ENCODE measurements at places on chromosomes 7 and 10.

DNA sequence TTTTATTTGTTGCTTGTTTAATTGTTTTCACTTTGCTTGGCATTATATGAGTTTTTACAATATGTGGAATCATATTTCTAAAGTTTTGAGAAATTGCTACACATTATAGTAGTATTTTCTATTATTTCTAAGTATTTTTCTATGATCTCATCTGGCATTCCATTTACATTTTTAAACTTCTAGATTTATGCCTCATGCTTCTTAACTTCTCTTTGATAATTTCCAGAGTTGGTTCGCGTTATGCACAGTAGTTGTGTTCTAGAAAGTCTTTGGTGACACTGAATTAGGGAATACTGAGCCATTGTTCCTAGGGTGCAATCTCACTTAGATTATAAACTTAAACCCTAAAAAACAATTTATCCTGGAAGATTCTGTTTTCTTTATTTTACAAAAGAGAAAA lies 129.2 kb downstream of the GNAI1 start:
- DNase-seq: no peak

DNA sequence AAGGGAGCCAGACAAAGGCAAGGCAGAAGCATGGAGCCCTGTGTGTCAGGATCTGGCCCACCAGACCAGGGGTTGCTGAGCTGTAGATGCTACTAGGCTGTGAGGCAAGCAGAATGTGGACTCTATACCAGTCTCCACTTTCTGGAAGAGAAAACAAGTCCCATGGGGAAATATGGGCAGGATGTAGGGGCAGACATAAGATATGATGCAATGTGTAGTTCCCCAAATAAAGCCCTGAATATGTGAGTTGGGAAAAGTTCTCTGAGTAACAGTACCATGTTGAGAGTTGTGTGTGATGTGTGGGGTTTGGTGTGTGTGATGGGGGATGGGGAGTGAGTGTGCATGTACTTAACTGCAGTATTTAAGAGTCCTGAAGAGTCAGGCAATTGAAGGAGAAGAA lies 62.3 kb downstream of the NPSR1 start:
- DNase-seq: no peak

DNA sequence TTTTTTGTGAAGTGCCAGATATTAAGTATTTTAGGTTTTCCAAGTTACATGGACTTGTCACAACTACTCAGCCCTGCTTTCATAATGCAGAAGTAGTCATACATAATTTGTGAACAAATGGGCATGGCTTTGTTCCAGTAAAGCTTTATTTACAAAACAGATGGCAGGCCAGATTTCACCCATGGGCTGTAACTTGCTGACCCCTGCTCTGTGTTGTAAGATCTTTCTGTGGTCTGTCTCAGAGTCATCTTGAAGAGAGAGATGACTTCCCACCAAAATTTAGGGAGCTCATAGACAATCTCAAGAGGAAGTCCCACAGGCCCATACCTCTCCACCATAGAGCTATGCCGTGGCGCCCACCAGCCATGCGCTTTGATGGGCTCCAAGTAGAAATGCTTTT lies 616.1 kb downstream of the LRMDA start:
- no peak for DNase-seq

GRCh38 chr7:78301407-78301806 lies 502.8 kb downstream of the PHTF2 start:
- peak; percentile 70 for DNase-seq

DNA sequence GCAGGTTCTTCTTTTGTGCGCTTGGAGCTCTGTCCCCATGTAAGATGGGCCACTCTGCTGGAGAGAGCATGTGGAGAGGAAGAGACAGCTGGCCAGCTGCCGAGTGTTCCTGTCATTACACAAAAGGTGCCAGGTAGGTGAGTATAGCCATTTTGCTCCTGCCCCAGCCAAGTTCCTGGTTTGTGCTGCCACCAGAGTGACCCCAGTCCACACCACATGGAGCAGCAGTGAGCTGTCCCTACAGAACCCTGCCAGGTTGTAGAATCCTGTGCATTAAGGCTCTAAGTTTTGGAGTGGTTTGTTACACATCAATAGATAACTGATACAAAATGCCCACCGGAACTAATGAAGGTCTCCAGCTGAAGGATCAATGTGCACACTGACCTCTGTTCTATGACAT lies 84.6 kb upstream of the GHITM start:
- DNase-seq: no peak

DNA sequence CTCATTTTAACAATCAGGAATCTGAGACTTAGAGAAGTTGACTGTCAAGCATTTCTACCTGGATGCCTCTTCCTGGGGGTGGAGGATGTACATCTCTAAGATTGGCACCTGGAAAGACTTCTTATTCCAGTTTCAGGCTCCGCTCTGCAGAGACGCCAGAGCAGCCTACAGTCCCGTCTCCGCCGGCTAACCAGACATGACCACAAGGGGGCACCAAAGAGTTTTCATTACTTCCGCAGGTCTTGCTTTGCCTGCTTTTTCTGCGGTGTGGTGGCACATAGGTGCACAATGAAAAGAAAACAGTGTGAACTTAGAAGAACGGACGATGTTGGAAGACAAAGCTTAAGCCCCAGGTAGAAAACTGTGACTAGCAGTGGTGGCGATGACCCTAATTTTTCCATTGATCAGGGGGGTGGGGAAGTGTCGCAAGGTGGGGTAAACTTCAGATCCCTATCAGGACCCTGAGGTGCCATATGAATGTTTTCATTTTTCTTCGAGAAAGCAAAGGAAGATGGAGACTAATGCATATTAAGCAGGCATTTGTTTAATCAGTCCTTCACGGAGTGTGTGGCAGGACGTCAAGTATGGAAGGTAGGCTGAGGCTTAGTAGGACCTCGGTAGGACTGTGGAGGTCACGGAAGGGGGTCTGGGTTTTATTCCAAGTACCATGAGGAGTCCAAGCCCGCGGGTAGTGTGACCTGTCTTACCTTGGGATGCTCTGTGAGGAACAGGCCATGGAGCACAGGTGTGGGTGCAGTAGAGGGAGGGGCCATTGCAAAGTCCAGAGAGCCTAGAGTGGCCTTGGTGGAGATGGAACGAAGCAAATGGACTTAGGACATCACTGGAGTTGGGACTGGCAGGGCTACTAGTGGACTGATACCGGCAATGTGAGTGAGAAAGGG lies 60.1 kb upstream of the SORCS3 start:
- peak; percentile 80 for DNase-seq

- DNase-seq: peak; percentile 2
Measured at GRCh38 chr7:31418928-31419327, 78.4 kb upstream of the NEUROD6 start.

GRCh38 chr10:43781480-43782361 lies 133.0 kb upstream of the ZNF32 start:
- DNase-seq: peak; percentile 46

- no peak for DNase-seq
Measured at GRCh38 chr7:29327455-29327854, 132.9 kb downstream of the CHN2 start.

DNA sequence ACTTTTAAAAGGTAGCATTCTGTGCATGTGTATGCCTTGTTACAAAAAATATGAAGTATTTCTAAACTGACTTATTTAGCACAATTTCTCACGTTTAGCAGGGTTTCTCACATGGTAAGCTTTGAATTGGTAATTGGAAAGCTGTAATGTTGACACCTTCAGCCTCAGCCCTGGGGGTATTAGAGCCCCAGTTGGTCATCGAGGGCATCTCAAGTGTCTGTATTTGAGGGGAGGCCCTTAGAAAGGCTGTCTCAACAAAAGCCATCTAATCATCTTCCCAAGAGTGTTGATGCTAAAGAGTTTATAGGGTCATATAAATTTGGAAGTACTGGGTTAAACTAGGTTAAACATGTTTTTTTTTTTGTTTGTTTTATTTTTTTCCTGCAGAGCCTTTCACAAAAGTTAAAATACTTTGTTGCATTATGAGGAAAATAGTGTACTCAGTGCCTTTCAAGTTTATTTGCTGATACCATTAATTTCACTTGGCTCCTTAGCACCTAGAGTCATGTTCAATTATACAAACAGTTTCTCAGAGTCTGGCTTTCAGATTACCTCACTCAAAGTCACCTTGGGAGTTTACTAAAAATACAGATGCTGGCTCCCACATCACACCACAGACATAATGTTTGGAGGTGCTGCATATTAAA lies 134.0 kb downstream of the CD36 start:
- no peak for DNase-seq

DNA sequence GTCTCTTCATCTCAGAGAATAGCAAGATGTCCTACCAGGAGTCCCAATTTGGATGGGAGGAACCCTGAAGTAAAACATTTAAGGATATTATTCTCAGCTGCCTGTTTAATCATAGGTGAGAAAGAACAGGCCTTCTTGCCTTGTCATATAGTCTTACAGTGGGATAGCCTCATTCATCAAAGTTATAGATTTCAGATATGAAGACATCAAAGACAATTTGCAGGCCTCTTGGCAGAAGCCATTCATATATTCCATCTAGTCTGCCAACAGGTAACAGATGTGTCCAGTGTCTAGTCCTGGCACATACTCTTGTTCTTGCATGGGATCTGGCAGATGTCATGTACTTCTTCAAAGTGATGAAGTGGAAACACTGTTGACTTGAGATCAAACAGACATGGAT lies 601.3 kb upstream of the GHITM start:
- no peak for DNase-seq

DNA sequence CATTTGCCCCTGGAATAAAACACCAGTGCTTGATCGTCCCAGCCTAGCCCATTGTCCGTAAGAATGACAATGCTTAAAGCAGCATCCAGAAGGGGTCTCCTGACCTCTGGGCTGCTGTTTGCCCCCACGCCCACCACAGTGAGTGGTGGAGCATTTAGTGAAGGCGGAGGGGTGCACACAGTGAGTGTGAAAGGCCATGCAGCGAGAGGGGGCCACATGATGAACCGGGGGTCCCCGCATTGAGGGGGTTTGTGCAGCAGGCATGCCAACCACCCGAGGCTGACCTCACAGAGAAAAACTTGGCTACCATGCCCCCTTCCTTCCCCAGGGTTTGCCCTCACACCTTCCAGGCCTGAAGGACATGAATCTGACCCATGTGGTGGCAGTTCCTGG lies 28.4 kb downstream of the CPXM2 start:
- DNase-seq: no peak

GRCh38 chr7:33934391-33934790 lies 29.1 kb downstream of the BMPER start:
- DNase-seq: no peak

GRCh38 chr10:71981015-71981875 lies 17.1 kb downstream of the CHST3 start:
- peak; percentile 34 for DNase-seq

GRCh38 chr7:140595468-140596092 lies 45.0 kb downstream of the DENND2A start:
- DNase-seq: no peak

DNA sequence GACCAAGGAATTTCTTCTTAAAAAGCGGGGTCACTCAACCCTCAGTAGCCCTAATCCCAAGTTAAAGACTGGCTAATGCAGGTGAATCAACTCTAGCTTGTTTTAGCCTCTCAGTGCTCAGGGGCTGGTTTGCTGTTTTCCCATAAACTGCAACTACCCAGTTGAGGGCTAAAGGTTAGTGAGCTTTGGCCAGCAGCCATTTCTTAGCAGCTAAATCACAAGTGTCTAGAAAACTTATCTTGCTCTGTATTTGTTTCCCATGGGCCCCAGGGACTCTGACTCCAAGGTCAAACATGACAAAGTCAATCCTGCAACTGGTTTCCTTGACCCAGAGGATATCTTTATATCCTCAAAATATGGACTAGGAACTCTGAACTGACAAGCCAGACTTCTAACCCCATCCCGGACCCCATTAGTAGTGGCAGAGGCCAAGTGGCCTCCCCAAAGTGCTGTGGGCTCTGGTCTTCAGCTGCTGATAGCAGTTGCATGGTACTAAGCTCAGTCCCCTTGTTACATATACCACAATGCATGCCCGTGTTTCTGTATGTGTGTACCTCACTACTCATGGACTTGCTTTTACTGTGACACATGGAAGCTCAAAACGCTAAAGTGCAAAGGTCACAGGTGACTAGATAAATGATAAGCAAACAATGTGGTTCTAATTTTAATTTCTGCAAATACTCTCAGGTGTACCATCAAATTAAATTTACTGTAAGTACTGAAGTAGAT lies 793.0 kb upstream of the IGFBP3 start:
- no peak for DNase-seq

- no peak for DNase-seq
Measured at GRCh38 chr10:14858338-14858960, 20.2 kb upstream of the SUV39H2 start.

- peak; percentile 43 for DNase-seq
Measured at GRCh38 chr7:29915481-29916215, 74.0 kb downstream of the SCRN1 start.

- no peak for DNase-seq
Measured at GRCh38 chr10:132494866-132495630, 42.5 kb upstream of the INPP5A start.

- DNase-seq: peak; percentile 37
Measured at GRCh38 chr10:16509996-16510395, 11.7 kb downstream of the C1QL3 start.

- DNase-seq: no peak
Measured at GRCh38 chr10:43945094-43945730, 296.5 kb upstream of the ZNF32 start.

DNA sequence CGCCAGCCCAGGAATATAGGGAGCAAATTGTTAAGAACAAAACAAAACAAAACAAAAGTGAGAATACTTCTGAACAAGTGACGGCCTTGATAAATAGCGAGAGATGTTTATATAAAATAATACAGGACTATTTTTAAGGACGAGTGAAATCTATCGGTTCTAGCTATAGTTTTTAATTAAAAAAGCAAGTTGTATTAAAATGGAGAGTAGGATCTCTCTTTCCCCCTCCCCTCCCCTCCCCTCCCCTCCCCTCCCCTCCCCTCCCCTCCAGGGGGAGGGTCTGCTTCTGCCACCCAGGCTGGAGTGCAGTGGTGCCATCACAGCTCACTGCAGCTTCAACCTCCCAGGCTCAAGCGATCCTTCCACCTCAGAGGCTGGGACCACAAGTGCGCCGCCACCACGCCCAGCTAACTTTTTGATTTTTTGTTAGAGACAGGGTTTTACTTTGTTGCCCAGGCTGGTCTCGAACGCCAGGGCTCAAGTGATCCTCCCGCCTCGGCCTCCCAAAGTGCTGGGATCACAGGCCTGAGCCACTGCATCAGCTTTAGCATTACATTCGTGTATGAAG lies 440 bp upstream of the TCAF1 start:
- no peak for DNase-seq

Data from EL (cell line).